ENCODE measurements at places on chromosomes 5 and 9.

DNA sequence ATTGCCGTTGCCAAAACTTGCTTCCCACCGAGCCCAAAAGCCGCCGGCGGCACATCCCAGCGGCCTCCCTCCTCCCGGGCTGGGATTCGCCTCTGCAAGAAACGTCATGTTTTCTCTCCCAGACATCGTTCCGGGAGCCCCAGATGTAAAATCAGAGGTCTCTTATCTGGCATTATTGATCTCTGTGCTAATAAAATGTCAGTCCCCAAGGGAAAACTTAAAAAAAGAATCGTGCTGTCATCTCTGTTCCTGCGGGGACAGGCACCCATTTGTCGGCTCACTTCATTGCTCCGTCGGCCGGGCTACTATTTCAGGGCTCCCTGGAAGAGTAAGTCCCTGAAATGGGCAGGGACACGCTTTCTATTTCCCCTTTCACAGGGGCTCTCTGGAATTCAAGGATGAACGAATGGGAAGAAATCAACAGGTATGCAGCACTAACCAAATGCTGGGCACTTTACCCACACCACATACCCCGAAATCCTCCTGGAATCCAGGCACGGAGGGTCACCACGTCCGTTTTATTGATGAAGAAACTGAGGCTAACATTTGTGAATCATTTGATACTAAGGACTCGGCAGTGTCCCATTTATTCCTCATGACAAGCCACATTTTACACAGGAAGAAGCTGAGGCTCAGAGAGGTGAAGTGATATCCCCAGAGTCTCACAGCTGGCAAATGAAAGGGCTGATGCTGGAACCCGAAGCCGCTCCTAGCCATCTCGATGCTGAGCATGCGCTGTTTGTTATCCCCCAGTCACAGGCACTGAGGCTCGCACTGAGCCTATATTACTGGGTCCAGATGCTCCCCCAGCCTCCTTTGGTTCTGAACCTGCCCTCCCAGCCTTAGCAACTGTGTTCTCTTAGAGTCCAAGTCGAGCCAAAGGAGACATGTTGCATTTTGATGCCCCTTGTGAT is 35.7 kb upstream of the MSX2 start:
- no peak overlapping the region for H3K27ac ChIP-seq
- peaks cover 80% of the 10 kb centered on the region for H3K27me3 ChIP-seq
- H3K4me3 ChIP-seq: peak overlapping the region; percentile 17
- H3K4me1 ChIP-seq: peaks cover 44% of the 10 kb centered on the region
- H3K36me3 ChIP-seq: no peaks in the 10 kb centered on the region
- DNase-seq: no peak

DNA sequence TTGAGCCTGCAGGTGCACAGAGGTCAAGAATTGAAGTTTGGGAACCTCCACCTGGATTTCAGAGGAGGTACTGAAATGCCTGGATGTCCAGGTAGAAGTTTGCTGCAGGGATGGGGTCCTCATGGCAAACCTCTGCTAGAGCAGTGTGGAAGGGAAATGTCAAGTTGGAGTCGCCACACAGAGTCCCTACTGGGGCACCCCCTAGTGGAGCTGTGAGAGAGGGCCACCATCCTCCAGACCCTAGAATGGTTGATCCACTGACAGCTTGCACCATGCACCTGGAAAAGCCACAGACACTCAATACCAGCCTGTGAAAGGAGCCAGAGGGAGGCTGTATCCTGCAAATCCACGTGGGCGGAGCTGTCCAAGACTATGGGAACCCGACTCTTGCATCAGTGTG is 78.0 kb downstream of the GABRA1 start:
- H3K4me3 ChIP-seq: no peak overlapping the region
- peaks cover 4% of the 10 kb centered on the region for H3K27me3 ChIP-seq
- no peaks in the 10 kb centered on the region for H3K4me1 ChIP-seq

GRCh38 chr9:92726348-92726747 is 38.3 kb downstream of the BICD2 start:
- no peak overlapping the region for H3K4me3 ChIP-seq
- H3K27me3 ChIP-seq: no peaks in the 10 kb centered on the region
- H3K4me1 ChIP-seq: peaks cover 57% of the 10 kb centered on the region
- no peaks in the 10 kb centered on the region for H3K36me3 ChIP-seq
- H3K27ac ChIP-seq: peak overlapping the region; percentile 88
- no peak for DNase-seq

DNA sequence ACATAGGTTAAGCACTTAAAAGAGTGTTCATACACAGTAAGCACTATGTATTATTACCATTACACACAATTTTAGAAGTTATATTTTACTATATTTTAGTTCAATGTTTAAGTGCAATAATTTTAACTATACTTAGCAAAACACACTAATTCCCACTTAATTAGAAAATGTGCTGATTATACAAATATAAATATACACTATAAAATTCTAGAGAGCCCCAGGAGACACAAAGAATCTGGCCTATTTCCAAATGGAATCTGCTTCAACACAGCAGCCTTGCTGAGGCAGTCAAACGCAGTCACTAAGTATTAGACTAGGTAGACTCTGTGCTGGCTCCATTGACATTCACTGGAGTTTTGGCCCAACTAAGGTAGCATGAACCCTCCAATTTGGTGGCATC is 160.9 kb downstream of the CETN3 start:
- no peaks in the 10 kb centered on the region for H3K36me3 ChIP-seq
- H3K27me3 ChIP-seq: no peaks in the 10 kb centered on the region
- no peak overlapping the region for H3K27ac ChIP-seq
- H3K4me3 ChIP-seq: no peak overlapping the region
- no peaks in the 10 kb centered on the region for H3K4me1 ChIP-seq

GRCh38 chr5:134435560-134435959 is 23.9 kb upstream of the CDKN2AIPNL start:
- no peaks in the 10 kb centered on the region for H3K4me1 ChIP-seq
- peaks cover 5% of the 10 kb centered on the region for H3K27me3 ChIP-seq
- H3K27ac ChIP-seq: no peak overlapping the region

DNA sequence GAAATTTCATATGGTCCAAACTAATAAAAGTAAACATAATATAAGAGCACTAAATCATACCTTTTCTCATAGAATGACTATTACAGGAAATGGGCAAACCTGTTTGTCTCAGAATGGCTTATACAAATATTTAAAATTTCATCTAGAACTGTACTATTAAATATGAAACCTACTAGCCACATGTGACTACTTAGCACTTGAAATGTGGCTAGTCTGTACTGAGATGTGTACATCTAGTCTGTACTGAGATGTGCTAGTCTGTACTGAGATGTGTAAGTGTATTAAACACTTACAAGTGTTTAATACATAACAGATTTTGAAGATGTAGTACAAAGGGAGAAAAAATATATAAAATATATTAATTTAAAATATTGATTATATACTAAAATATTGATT is 22.4 kb downstream of the ABITRAM start:
- no peak for DNase-seq
- H3K4me1 ChIP-seq: no peaks in the 10 kb centered on the region
- peaks cover 2% of the 10 kb centered on the region for H3K36me3 ChIP-seq
- no peaks in the 10 kb centered on the region for H3K27me3 ChIP-seq
- no peak overlapping the region for H3K27ac ChIP-seq
- H3K4me3 ChIP-seq: no peak overlapping the region

DNA sequence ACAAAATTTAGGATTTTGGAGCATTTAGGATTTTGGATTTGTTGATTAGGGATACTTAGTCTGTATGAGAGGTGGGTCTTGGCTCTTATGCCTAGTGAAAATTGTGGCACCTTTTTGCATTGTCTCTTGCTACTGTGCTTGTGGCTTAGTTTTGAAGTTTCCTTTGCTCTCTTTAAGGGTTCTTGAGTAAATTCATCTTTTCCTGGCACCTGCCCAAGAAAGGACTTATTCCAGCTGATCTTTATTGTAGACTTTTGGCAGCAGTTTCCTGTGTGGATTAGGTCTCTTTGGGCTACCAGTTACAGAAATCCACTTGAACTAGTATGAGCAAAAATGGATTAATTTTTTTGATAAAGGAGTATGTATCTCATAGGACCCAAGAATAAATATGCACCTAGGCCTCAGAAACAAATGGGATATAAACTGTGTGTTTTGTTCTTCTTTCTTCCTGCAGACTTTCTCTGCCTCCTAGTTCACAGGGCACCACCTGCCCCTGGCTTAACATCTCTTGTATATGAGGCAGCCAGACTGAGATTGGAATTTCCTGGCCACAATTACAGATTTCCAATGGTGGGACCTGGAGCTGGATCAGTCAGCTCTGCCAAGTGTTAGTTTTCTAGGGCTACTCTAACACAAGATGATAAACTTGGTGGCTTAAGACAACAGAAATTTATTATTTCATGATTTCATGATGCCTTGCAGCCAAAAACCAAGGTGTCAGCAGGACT is 44.6 kb downstream of the FOCAD start:
- no peaks in the 10 kb centered on the region for H3K27me3 ChIP-seq
- H3K4me3 ChIP-seq: no peak overlapping the region
- H3K36me3 ChIP-seq: peaks cover 10% of the 10 kb centered on the region

DNA sequence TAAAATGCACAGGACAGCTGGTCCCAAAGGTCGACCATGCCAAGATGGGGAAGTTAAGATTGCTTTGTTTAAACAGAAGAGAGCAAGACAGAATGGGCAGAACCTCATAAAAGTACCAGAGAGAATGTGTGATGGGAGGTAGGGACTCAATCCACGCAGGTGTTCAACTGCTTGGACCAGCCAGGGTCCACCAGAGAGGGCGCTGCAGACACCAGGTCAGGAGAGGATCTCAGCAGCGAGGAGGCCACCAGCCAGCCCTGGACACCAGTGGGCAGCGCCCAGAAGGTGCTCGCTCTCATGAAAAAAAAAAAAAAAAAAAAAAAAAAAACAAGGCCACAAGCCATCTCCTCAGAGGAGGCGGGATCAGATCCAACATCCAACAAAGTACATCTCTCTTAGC is 81.8 kb downstream of the SHC3 start:
- H3K36me3 ChIP-seq: peaks cover 12% of the 10 kb centered on the region
- H3K4me1 ChIP-seq: peaks cover 4% of the 10 kb centered on the region
- DNase-seq: no peak
- no peak overlapping the region for H3K27ac ChIP-seq
- no peaks in the 10 kb centered on the region for H3K27me3 ChIP-seq

- peaks cover 12% of the 10 kb centered on the region for H3K4me1 ChIP-seq
- no peak for DNase-seq
- H3K4me3 ChIP-seq: no peak overlapping the region
- H3K36me3 ChIP-seq: no peaks in the 10 kb centered on the region
- peaks cover 21% of the 10 kb centered on the region for H3K27me3 ChIP-seq
- H3K27ac ChIP-seq: no peak overlapping the region
Observed at GRCh38 chr5:36685631-36686288, 79.4 kb downstream of the SLC1A3 start.

- H3K27ac ChIP-seq: no peak overlapping the region
- H3K4me3 ChIP-seq: no peak overlapping the region
- H3K4me1 ChIP-seq: no peaks in the 10 kb centered on the region
Observed at GRCh38 chr5:73351593-73351992, 97.0 kb downstream of the FOXD1 start.

GRCh38 chr5:149628221-149628620 is 46.9 kb downstream of the ARHGEF37 start:
- DNase-seq: no peak
- H3K4me3 ChIP-seq: no peak overlapping the region
- H3K27me3 ChIP-seq: no peaks in the 10 kb centered on the region
- no peaks in the 10 kb centered on the region for H3K36me3 ChIP-seq
- peaks cover 9% of the 10 kb centered on the region for H3K4me1 ChIP-seq
- no peak overlapping the region for H3K27ac ChIP-seq

- H3K4me1 ChIP-seq: no peaks in the 10 kb centered on the region
- no peaks in the 10 kb centered on the region for H3K36me3 ChIP-seq
- H3K4me3 ChIP-seq: no peak overlapping the region
- peaks cover 6% of the 10 kb centered on the region for H3K27me3 ChIP-seq
Observed at GRCh38 chr9:104082168-104082567, 11.9 kb upstream of the SMC2 start.

GRCh38 chr5:53777864-53778618 is 217.6 kb downstream of the NDUFS4 start:
- no peak overlapping the region for H3K4me3 ChIP-seq
- H3K36me3 ChIP-seq: no peaks in the 10 kb centered on the region
- DNase-seq: no peak
- H3K27ac ChIP-seq: no peak overlapping the region
- no peaks in the 10 kb centered on the region for H3K27me3 ChIP-seq

DNA sequence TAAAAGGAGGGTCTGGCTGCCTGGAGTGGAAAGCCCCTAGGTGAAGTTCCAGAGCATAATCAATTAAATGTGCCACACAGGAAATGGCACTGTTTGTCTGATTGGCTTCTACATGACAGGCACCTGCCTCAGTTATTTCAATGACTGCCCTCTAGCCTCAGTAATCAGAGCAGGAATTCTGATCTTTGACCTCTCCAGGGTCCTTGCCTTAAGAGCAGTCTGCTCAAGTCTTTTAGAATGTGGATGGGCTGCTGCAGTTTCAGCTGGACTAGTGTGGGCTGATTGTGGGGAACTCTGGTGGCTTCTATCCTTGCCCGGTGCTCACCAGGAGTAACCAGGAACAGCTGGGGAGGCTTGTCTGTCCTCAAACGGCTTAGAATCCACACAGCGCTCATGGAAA is 98.9 kb downstream of the LIX1 start:
- H3K4me3 ChIP-seq: no peak overlapping the region
- H3K27me3 ChIP-seq: no peaks in the 10 kb centered on the region
- DNase-seq: no peak
- no peak overlapping the region for H3K27ac ChIP-seq

GRCh38 chr5:8391911-8392310 is 523.0 kb downstream of the MTRR start:
- no peaks in the 10 kb centered on the region for H3K27me3 ChIP-seq
- H3K36me3 ChIP-seq: no peaks in the 10 kb centered on the region
- no peak overlapping the region for H3K27ac ChIP-seq
- H3K4me3 ChIP-seq: no peak overlapping the region
- no peaks in the 10 kb centered on the region for H3K4me1 ChIP-seq

GRCh38 chr5:154101184-154101583 is 62.4 kb downstream of the MFAP3 start:
- H3K4me3 ChIP-seq: no peak overlapping the region
- no peak for DNase-seq
- H3K36me3 ChIP-seq: no peaks in the 10 kb centered on the region
- H3K27me3 ChIP-seq: no peaks in the 10 kb centered on the region
- no peak overlapping the region for H3K27ac ChIP-seq

DNA sequence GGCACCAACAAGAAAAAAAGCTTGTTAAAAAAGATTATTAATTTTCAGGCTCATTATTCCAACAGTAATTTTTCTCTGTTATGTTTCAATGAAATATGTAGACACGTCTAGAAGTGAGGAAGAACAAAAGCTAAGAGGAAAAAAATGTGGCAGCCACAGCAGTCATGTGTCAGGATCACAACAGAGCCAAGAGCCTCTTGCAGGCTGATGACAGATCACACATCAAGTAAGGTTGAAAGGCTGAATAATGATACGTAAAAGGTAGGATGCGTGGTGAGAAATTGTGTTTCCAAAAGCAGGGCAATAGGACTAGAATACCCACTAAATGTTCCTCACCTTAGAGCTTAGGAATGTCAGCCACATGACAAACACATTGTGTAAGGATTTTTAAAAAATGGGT is 124.8 kb downstream of the HTR1A start:
- no peak overlapping the region for H3K27ac ChIP-seq
- no peaks in the 10 kb centered on the region for H3K27me3 ChIP-seq
- no peak overlapping the region for H3K4me3 ChIP-seq
- no peaks in the 10 kb centered on the region for H3K4me1 ChIP-seq
- H3K36me3 ChIP-seq: no peaks in the 10 kb centered on the region

GRCh38 chr9:134178768-134179551 is 14.6 kb upstream of the RNU6ATAC start:
- no peak for DNase-seq
- no peak overlapping the region for H3K27ac ChIP-seq
- H3K4me1 ChIP-seq: peaks cover 11% of the 10 kb centered on the region
- no peaks in the 10 kb centered on the region for H3K27me3 ChIP-seq
- H3K4me3 ChIP-seq: no peak overlapping the region

- H3K4me3 ChIP-seq: no peak overlapping the region
- H3K4me1 ChIP-seq: peaks cover 26% of the 10 kb centered on the region
- no peak for DNase-seq
- no peaks in the 10 kb centered on the region for H3K27me3 ChIP-seq
- peaks cover 10% of the 10 kb centered on the region for H3K36me3 ChIP-seq
Observed at GRCh38 chr9:109108318-109108717, 11.4 kb downstream of the TMEM245 start.
